ENCODE measurements at places on chromosomes 5 and 9.

DNA sequence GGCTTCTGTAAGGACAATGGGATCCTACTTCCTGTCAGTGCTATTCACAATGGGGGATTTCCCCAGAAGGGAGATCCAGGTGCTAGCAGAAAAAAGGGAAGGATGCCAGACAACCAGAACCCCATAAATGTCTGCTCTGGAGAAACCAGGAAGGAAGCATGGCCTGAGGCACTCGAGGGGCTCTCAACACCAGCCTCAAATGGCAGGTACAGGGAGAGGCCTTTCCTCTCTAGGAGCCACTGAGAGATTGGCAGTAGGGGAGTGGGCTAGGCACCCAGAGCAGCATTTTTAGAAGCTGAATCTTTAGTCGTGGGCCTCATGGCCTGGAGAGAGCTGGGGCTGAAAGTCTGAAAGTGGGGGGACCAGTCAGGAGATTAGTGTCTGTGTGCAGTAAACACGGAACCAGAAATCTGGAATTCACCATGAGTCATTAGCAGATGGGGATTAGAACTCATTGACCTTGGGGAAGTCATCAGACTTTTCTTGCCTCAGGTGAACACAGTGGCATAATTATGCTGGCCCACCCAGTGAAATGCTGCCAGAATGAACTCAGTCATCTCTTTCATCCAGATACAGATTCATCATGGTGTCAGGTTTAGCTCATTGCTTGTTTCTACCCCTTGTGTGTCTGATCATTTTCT, 28.3 kb downstream of the ARHGEF28 start:
- DNase-seq = no peak

- DNase-seq = no peak
These were observed 6.3 kb downstream of the GDF9 start for GRCh38 chr5:132859889-132860437.

- no peak for DNase-seq
These were observed 29.5 kb downstream of the POU4F3 start for GRCh38 chr5:146368137-146368536.

DNA sequence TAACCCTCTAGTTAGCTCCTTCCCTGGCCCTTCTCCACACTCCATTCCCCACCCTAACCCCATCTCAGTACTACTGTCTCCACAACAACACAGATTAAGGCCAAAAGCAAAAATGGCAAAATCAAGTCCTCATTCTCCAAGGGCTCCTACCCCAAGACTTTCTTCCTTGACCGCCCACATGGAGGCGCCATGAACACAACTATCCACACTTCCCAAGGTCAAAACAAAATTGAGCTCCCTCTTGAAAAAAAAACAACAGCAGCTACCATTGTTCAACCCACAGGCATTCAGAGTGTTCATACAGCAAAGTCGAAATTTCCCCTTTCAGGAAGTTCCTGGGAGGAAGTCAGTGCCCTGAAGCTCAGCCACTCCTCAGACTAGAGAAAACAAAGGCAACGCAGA, 54.4 kb downstream of the GNAQ start:
- DNase-seq = peak; percentile 51

GRCh38 chr9:85443190-85443598, 298.6 kb downstream of the AGTPBP1 start:
- no peak for DNase-seq

GRCh38 chr9:76846297-76846696, 59.6 kb downstream of the PRUNE2 start:
- no peak for DNase-seq

DNA sequence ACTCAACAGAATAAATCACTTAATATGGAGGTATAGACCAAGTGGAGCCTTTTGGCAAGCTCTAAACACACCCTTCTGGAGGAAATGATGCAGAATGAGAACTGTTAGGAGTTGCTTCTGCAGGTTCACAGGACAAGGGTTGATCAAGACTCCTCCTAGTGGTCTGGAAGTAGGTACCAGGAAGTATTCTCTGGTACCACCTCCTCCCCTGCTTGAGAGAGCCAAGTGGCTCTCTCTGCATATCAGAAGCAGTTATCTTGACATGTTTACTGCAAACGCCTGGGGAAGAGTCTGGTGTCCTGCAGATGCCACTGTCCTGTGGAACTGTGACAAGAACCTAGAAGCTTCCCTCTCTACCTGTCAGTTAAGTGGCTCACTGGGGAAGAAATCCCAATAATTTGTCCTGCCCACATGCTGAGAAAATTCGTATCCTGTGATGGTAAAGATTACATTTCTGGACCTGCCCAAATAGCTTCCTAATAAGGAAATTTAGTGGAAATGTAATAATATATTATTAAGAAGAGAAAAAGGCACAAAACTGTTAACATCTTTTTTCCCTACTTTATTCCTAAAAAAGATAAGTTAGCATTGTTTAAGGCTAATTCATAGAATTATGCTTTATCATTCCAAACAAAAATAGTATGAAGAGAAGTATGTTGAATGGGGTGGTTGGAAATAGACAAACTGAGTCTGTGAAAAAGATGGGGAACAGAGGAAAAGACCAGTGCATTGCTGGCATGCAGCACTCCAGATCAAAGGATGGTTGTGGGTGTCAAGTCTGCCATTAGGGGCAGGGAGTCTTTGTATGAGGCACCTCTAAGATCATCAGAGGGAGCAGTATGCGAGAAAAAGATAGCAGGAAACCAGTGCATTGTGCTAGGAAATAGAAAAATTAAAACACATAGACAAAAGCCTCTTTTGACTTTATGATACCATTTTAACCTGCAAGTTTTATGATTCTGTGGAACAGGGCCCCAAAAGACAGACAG, 118.8 kb downstream of the CDC42SE2 start:
- peak; percentile 14 for DNase-seq

DNA sequence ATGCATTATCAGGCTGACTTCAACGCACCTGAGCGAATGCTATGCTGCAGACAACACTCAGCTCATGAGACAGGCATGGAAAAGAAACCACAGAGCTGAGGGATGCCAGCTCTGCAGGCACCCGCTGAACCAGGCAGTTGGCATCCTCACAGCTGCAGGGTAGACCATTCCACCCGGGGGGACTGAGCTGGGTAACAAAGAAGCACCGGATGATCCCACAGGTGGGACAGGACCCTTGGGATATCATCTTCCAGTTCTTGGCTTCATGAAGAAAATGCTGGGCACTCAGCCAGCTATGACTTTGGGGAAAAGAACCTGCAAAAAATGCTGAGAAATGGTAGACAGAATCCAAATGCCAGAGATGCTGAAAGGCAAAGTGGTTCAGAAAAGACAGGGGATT, 9.6 kb downstream of the EPB41L4B start:
- DNase-seq = no peak

GRCh38 chr9:1048231-1048619, 1.9 kb upstream of the DMRT2 start:
- DNase-seq = no peak

GRCh38 chr9:34773306-34773910, 63.5 kb upstream of the CCL21 start:
- DNase-seq = no peak

GRCh38 chr5:6585168-6585567, 47.7 kb downstream of the NSUN2 start:
- DNase-seq = no peak

DNA sequence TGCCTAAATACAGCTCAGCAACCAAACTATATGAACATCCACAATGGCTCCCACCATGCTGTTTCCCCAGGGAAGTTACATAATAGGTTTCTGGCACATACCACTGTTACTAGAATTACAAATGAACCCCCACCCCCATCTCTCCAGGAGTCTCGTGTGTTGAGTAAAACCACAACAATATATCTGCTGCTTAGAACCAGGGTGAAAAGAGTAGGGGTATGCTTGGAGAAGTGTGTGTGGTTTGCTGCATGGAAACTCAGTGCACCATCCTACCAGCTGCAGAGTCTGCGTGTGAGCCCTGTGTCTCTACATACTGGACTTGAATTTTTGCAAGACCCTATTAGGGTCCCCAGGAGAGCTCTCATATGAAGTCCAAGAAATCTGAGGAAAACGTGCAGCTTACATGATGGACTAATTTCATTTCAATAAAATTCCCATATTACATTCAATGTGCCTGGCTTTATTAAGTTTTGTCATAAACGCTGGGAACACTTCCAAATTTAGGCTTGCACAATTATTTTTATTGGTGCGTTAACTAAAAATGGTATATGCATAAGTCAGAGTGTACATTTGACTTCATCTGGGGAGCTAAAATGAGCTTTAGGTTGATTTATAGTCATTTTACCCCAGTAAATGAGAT, 104.5 kb upstream of the NFIB start:
- no peak for DNase-seq

DNA sequence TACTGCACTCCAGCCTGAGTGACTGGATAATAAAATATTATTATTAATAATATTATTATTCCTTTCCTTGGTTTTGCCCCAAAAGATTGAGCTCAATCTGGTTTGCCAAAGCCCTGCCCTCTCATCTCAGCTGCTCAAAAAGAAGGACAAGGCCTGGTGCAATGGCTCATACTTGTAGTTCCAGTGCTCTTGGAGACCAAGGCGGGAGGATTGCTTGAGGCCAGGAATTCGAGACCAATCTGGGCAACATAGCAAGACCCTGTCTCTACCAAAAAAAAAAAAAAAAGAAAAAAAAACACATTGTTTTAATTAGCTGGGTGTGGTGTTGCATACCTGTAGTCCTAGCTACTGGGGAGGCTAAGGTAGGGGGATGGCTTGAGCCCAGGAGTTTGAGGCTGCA, 13.7 kb upstream of the DENND1A start:
- no peak for DNase-seq

- DNase-seq = no peak
These were observed 135.9 kb upstream of the RAD23B start for GRCh38 chr9:107147134-107147533.

DNA sequence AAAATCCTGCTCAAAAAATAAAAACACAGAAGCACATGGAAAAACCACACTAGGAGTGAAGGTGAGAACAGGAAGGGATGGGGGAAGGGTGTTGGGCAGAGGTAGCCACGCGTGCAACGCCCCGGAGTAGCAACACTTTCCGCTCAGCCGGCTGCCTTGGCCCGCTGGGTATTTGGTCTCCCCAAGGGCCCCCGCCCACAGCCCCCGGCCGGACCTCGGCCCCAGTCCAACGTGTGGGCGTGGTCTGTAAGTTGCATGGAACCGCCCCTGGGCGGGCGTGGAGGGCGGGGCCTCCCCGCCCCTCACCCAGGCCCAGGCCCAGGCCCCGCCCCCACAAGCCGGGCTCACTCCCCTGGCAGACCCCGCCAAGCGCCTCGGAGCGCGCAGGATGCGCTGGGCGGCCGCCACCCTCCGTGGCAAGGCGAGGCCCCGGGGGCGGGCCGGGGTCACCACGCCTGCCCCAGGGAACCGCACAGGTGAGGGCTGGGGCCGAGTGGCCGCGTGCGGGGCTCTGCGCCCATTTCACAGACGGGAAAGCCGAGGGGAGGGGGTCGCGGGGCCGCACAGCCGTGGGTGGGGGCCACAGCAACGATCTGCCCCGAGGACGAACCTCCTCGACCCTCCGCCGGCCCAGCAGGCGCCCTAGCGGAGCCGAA, at the start of gene SUSD3:
Gene SUSD3 (plus strand): TSS at position 347 of the 656 bp plus-strand sequence. CDS start 42 bp downstream, at position 389.
- DNase-seq = peak; percentile 62

GRCh38 chr5:147510885-147511284, 1.0 kb upstream of the DPYSL3 start:
- DNase-seq = no peak

DNA sequence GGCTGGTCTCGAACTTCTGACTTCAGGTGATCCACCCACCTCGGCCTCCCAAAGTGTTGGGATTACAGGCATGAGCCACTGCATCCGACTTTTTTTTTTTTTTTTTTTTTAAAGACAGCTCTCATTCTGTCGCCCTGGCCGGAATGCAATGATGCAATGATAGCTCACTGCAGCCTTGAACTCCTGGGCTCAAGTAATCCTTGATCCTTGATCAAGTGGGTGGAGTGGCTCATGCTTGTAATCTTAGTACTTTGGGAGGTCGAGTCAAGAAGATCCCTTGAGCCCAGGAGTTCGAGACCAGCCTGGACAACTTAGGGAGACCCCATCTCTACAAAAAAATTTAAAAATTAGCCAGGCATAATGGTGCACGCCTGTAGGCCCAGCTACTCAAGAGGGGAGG, 8.1 kb downstream of the SEC24A start:
- DNase-seq = no peak
